NCI-H2107 (cell line): ENCODE measurements at places on chromosomes 4 and X.

DNA sequence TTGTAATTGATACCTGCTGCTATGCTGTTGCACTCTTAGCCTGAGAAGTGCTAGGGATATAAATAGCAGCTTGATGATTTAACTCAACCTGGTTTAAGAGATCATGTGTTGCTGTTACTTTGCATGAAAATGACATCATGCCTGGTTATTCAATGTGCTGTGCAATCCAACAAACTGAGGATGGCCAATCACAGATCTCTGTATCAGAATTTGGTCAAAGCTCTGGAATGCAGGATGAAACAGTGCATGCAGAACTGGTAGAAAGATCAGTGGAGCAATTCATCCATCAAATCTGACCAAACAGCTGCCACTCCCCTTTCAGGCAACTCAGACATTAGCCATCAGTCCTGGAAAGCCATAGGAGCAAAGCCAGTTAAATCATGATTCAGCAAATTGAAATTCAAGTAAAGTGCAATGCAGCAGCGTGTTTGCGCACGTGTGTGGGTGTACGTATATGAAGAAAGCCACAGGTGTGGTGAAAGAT is 160.3 kb upstream of the RASGEF1B start:
- no peak for DNase-seq

GRCh38 chr4:177759729-177760128 is 317.5 kb upstream of the AGA start:
- DNase-seq, result no peak

DNA sequence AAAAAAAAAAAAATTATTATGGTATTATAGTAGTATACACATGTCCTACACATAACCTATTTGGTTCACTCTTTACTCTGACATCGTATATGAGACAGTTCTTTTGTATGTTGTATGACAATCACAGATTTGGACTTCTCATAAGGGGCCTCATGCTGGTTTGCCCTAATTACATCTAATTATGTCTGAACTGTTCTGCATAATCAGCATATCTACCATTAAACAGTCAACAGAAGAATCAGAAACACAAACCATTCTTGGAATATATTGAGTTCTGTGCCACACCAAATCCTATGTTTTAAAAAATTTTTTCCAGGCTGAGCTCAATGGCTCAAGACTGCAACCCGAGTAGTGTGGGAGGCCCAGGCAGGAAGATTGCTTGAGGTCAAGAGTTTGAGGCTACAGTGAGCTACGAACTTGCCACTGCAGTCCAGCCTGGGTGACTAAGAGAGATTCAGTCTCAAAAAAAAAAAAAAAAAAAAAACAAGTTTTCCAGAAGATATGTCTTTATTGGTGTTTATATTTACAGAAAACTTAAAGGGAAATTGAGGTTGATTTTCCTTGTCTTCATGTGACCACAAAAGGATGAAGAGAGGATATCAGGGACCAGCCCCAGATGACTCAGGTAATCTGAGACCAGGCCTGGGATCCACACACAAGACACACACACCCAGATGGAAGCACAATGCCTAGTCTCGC is 22.2 kb downstream of the TRIM61 start:
- DNase-seq, result no peak

- no peak for DNase-seq
These were observed 124.0 kb upstream of the CLNK start for GRCh38 chr4:10808591-10808990.

- DNase-seq, result peak; percentile 22
These were observed 6.3 kb upstream of the TRPC5OS start for GRCh38 chrX:111869639-111870034.

DNA sequence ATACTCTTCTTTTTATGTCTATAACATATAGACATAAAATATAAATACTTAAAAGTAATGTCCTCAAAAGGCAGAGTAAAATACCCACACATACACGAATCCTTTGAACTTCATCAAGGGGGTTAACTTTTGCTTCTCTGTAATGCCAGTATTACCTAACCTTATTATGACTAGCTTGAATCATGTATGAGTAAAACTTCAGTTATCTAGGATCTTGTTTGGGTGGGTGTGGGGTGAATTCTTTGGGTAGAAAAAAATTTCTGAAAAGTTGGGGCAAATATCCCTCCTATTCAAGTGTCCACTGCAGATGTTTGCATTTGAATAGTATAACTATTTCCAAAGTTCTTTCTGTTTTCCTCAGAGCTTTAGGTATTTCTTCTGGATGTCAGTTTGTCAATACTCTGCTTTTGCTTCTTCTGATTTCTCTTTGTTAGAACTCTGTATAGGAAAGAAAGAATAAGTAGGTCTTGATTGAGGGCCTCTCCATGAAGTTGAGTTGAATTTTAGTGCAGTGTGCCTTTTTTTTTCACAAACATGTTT is 173.8 kb downstream of the ADGRL3 start:
- DNase-seq, result no peak
